ENCODE measurements at places on chromosomes 6 and 20.

- ATAC-seq = no peak
Measured at GRCh38 chr20:57658447-57658832, 38.2 kb upstream of the ZBP1 start.

DNA sequence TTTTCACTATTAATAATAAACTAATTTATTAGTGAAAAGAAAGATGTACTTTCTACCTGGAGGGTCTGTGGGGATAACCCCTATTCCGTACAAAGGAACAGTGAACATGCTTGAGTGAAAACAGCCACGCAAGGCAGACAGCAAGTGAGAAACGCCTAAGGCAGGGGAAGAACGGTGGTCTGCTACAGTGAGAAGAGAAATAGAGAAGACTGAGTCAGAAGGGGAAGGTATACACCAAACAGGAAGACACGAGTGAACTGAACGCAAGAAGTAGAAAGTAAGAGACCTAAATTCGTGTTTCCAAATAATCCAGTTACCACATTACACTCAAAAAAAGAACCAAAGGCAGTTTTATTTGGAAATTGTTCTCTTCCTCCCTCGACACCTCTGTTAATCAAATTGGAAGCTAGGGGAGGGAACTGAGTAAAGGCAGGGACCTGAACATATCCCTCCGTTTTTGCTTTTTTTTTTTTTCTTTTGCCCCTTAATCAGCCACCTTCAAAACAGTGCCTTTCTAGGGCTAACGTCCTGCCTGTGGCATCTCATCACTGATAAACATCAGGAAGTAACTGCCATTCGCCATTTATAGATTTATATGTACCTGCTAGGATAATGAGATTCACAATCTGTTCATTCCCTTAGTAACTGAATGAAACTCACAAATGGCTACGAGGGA is 48.9 kb downstream of the ATXN1 start:
- ATAC-seq = peak; percentile 89

GRCh38 chr6:157530126-157530525 is 149.1 kb downstream of the ZDHHC14 start:
- no peak for ATAC-seq

GRCh38 chr20:50799176-50799889 is 4.5 kb downstream of the BCAS4 start:
- ATAC-seq = no peak

- ATAC-seq = peak; percentile 27
Measured at GRCh38 chr20:2379511-2380229, 1.0 kb upstream of the TGM6 start.

DNA sequence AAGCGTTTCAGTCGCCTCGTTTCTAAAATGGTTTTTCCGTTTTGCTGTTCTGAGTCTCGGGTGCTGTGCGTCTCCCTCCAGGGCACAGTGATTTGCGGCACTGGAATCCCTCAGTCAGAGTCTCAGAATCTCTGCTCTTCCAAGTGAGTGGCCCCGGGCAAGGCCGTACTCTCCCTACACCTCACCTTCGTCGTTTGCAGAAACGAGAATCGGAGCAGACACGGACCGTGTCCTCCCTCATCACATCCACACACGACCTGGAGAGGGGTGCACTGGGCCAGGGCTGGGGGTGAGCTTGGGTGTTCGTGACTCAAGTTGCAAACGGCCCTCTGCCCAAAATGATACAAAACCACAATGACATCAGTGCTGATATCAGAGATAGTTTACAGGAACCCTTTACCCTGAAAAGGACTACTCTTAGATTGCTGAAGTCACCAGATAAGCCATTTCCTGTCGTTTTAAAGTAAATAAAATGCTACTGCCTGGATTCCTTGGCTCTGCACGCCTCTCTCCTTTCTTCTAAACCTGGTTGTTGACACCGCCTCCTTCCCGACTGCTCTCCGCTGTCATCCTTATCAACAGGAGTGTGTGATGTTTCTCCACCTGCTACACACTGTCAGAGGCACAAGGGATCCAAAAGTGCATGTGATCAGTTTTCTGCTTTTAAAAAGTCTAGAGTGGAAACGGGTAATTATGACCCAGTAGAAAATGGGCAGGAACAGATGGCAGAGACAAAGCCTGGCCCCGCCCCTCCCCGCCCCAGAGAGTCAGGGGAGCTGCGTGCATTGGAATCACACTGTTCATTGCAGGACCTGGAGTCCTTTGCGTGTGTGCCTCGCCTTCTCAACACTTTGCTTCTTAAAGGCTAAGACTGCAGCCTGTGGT is 38.4 kb downstream of the KIF25 start:
- ATAC-seq = no peak

DNA sequence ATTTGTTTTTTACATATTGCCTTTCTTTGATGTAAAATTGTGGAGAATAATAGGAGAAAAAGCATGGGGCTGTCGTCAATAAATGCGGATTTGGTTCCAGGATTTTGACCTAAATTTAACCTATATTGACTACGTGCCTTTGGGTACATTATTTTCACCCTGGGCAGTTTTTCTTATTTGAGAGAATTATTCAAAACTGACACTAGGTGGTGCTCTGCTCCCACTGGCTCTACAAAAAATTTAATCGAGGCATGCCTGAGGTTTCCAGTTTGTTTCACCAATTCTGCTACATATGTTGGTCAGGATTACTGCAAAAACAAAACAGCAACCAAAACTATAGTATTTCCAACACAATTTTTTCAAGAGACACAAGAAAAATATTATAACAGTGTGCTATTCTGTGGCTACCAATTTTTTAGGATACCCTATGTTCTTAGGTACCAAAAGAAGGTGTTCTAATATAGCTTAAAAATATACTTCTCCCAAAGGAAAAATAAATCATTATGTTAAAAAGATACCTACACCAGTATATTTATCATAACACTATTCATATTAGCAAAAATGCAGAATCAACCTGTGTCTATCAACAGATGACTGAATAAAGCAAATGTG is 48.6 kb upstream of the FABP7 start:
- ATAC-seq = no peak

- ATAC-seq = no peak
Measured at GRCh38 chr6:51322505-51322904, 503.8 kb downstream of the TFAP2B start.

GRCh38 chr6:154488802-154489437 is 21.6 kb downstream of the CNKSR3 start:
- no peak for ATAC-seq

DNA sequence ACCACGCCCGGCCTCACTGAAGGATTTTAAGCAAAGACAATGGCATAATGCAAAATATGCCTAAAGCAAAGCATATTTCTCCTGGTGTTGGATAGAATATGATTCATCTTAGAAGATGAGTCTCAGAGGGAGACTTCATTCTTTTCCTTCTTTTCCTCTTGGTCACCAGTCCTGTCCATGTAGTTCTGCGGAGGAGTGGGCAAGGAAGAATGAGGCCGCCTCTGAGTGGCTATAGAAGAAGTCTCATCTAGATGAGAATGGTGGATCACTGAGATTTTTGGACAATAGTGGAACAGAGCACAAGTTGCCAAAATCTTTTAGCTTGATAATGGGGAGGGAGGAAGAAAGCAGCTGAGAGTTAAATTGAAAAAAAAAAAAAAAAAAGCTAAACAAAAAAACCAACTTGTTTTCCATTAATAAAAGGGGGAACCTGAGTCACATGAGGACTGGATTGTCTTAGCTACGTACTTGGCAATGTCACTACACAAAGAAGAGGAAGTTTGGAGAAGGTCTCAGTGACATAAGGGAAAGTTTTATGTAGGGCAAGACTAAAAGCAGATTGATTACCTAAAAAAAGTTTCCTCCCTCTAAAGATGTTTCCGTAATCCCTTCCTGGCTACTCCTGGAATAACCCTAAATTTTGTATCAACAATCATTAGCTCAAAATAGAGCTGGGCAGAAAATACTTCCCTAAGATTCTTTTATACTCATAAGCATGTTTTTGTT is 6.0 kb downstream of the CD83 start:
- ATAC-seq = no peak

- no peak for ATAC-seq
Measured at GRCh38 chr20:13868331-13868730, 83.5 kb downstream of the NDUFAF5 start.

DNA sequence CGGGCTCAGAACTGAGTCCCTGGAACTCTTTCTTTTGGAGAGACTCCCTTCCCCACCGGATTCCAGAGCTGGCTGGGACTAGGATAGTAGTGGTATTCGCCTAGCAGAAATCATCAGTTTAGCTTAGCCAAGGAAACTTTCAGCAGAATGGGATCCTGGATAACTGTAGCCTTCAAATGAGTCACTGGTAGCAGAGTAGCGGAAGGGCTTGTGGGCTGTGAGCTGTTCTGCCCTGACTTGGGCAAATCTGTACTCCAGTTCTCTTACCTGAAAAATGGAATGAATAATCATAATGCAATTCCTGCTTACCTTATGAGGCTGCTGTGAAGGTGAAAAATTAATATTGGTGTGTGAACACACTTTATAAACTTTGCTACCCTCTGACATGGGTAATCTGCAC is 244.3 kb upstream of the CHD6 start:
- no peak for ATAC-seq

DNA sequence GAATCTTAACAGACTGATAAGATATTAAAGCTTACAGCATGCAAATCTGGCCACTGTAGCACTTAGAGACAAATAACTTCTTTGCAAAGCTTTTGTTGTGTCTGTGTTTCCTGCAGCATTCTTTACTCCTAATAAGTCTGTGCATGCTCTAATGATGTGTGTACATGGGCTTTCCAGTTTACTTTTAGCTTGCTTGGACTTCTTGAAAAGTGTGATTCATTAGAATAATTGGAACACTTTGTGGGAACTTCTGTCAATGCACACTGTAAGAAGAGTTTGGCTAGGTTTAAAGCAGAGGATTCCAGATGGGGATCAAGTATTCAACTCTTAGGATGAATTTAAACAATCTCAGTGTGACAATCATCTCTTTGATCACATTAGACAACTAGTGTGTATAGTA is 22.1 kb upstream of the TINAG start:
- no peak for ATAC-seq

GRCh38 chr6:102841060-102841459 is 1447.6 kb downstream of the GRIK2 start:
- no peak for ATAC-seq

DNA sequence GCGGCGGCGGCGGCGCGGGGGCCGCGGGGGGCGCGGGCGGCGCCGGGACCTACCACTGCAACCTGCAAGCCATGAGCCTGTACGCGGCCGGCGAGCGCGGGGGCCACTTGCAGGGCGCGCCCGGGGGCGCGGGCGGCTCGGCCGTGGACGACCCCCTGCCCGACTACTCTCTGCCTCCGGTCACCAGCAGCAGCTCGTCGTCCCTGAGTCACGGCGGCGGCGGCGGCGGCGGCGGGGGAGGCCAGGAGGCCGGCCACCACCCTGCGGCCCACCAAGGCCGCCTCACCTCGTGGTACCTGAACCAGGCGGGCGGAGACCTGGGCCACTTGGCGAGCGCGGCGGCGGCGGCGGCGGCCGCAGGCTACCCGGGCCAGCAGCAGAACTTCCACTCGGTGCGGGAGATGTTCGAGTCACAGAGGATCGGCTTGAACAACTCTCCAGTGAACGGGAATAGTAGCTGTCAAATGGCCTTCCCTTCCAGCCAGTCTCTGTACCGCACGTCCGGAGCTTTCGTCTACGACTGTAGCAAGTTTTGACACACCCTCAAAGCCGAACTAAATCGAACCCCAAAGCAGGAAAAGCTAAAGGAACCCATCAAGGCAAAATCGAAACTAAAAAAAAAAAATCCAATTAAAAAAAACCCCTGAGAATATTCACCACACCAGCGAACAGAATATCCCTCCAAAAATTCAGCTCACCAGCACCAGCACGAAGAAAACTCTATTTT is 2.0 kb downstream of the FOXC1 start:
- ATAC-seq = no peak

DNA sequence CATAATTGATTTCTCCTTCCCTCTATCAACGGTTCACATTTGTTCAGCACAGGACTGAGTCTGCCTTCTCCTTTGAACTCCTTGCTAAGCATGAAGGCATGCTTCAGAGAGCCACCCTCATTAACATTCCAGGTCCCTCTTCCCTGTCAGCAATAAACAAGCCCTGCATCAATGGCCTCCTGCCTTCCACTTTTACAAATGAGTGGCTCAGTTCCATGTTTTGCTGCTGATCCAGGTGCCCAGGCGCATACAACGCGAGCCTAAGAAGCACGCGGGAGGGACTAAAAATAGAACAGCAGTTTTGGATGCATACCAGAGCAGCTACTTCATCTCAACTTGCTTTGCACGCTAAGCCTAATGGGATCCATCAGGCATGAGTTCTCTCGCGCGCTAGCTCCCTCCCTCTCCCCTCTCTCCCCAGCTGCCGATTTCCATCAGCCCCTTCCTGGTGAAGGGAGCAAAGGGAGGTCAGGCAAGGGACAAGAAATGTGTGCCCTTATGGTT is 53.4 kb downstream of the TRAF3IP2 start:
- no peak for ATAC-seq

DNA sequence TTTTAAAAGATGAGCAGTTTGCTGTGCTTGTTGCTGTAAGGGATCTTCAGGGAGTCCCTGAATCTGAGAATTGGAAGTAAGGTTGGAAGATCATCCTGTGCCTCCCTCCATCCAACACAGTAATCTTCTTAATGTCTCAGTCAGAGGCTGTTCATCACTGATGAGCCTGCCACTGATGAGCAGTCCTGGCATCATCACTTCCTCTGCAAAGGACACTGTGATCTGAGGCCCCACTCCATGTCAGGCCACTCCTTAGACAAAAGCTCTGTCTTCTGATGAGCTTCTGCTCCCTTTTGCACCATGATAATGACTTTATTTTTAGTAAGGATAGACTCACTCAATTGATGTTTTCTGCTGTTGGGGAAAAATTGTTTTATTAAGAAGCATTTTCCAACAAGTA is 121.0 kb downstream of the UST start:
- ATAC-seq = peak; percentile 89

DNA sequence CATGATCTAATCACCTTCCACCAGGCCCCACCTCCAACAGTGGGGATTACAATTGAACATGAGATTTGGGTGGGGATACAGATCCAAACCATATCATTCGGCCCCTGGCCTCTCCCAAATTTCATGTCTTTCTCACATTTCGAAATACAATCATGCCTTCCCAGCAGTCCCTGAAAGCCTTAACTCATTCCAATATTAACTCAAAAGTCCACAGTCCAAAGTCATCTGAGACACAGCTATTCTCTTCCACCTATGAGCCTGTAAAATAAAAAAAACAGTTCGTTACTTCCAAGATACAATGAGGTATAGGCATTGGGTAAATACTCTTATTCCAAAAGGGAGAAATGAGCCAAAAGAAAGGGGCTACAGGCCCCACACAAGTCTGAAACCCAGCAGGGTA is 222.6 kb downstream of the SOD2 start:
- no peak for ATAC-seq

DNA sequence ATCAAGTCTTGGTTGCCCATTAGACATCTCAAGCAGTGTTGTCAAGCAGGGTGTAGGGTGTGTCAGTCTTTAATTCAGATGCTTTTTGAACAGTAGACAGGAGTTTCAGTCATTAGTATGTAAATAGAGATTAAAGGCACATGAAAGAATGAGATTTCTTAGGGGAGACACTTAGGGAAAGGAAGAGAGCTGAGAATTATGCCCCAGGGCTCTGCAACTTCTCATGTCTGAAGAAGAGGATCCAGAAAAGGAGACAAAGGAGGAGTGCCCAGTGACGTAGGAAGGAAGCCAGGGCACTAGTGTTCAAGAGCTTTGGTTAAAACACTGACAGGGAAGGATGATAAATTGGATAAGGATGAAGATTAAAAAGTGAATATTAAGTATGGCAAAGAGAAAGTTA is 569.7 kb downstream of the NKAIN2 start:
- ATAC-seq = no peak

- no peak for ATAC-seq
Measured at GRCh38 chr6:44896701-44897100, 431.4 kb upstream of the RUNX2 start.
